Stimulated activated CD8-positive, alpha-beta memory T cell treated with anti-CD3 and anti-CD28 coated beads, Interleukin-4, amount 100 ng/mL, for 1 hour (primary cell): ENCODE measurements at places on chromosomes 11 and 22.
A peak's percentile ranks its signal among the peaks of the same experiment; 100 is the strongest.

DNA sequence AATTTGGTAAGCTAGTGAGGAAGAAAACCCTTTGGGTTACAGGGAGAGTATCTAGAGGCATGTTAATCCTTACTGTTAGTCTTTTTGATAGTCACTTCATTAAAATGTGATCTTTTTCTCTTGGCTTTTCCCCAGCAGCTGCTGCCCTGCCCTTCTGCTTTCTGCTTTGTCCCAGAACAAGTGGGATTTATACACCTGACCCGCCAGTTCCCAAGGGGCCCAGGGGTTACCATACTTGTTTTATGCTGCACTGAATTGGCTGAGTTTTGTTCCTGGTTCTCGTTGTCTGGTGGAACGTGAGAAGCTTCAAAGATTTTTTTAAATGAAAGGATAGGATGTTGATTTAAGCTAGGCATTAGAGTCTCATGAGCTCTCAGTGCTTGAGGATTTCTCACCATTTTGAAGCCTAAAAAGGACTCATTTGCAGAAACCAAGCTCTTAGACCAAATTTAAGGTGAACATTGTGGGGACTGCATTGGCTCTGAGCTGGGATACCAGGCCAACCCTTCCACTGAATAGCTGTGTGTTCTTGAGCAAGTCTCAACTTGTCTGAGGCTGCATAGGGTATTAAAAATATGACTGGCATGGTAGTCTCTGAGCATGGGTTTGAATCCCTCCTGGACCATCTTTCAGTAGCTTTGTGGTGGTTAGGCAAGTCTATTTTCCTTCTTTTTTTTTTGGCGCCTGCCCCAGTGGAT, 6.6 kb downstream of the LIMK2 start:
- DNase-seq, result no peak

- DNase-seq, result no peak
Observed at GRCh38 chr22:37180531-37181231, 7.4 kb downstream of the C1QTNF6 start.

DNA sequence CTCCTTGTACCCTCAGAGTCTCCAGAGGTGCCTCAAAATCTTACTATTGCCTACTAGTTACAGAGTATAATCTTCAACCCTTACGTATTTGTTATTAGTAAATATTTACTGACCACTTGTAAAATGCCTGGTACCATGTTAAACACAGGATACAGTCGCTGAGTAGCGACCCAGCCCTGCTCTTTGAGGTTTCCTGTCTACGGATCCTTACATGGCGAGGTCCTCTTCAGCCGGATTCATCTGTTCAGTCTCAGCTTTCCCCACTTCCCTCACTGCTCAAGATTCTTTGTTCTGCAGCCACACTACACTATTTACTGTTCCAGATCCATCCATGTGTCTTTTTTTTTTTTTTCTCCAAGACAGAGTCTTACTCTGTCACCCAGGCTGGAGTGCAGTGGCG, 13.2 kb upstream of the TTC36 start:
- DNase-seq, result no peak

- no peak for DNase-seq
Observed at GRCh38 chr11:6604081-6604626, 580 bp downstream of the ILK start.

DNA sequence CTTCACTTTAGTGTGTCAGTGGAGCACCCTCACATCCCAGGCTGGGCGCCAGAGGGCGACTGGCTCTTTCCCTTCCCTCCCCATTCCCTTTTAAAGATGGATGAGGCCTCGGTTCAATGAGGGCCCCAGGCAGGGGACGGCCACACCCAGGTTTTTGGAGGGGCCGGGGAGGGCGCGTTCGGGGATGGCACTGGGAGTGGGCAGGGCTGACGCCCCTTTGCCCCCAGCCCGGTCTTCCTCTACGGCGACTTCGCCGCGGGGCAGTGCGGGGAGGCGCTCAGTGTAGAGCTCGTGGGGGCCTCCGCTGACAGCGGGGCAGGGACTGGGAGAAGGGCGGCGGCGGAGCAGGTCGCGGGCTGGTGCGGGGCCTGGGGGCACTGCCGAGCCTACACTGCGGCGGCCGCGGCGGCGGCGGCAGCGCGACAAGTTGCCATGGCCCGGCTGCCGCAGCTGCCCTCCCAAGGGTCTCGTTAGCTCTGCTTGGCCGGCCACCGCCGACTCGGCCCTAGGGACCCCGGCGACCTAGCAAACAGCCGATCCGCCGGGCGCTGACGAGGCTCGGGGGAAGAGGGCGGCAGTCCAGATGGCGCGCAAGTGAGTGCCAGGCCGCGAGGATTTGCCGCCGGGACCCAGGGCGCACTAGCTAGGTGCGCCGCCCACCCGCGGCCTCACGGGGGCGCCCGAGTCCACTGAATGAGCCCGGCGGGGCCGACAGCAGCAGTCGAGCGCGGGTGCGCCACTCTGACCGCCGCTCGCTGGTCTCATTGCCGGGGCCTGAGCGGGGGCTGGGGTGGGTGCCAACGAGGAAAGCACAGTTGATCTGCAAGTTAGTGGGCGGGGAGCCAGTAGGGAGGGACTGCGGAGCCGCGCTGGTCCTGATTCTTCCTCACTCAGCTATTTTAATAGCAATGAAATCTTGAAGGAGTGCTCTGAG, 92.7 kb downstream of the RRM1 start:
- peak; percentile 70 for DNase-seq

- no peak for DNase-seq
Observed at GRCh38 chr22:28759861-28760560, 12.5 kb upstream of the CCDC117 start.
